ENCODE measurements at places on chromosomes 7 and 10.
A peak's percentile ranks its signal among the peaks of the same experiment; 100 is the strongest.

- DNase-seq = no peak
These were observed 75.2 kb downstream of the PRLHR start for GRCh38 chr10:118520116-118520742.

GRCh38 chr7:28228396-28228795 is 47.8 kb upstream of the JAZF1 start:
- no peak for DNase-seq

- DNase-seq = no peak
These were observed 244.2 kb downstream of the EXOC4 start for GRCh38 chr7:133497061-133497460.

DNA sequence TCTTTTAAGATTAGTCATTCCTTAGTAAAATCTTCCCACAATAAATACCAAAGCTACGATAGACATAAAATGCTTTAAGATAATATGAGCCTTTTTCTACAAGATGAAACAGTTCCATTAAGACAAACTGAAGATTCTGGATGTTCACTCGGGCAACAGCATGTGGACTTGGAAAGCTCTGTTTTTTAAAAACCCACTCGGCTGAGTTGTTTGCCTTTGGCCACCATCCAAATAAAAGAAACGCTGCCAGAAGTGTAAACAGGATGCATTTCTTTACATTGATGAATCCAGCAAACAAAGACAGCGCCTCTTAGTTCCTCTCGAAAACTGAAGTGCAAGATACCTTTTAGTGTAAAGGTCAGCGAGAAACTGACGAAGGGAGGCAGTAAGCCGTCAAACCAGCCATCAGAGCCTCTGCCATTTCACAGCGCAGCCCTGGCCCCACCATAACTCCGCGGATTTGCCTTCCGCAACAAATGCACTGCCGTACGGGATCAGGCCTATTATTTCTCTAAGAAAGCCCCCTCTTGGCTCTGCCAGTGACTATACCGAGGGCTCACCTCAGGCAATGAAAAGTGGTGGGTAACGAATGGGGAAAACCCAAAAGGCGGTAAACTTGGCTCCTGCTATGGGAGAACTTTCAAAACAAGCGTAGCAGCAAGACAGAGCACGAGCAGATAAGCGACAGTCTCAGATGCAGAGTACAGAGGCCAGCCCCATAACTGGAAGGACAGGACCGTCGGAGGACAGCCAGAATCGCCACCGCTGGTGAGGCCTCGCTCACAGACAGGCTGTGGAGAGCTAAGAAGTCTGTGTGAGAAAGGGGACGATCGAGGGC is 41.4 kb downstream of the GNA12 start:
- no peak for DNase-seq

- DNase-seq = no peak
These were observed 46.9 kb upstream of the GJD4 start for GRCh38 chr10:35558276-35558675.

- DNase-seq = no peak
These were observed 26.1 kb downstream of the WDFY4 start for GRCh38 chr10:48710647-48711275.

DNA sequence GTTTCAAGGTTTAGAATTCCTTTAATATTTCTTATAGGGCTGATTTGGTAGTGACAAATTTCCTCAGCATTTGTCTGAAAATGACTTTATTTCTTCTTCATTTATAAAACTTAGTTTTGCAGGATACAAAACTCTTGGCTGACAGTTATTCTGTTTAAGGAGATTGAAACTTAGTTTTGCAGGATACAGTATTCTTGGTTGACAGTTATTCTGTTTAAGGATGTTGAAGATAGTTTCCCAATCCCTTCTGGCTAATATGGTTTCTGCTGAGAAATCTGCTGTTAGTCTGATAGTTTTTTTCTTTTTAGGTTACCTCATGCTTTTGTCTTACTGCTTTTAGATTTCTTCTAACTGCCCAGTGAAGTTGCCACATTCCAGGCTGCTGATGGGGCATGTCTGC is 186.8 kb downstream of the ITGB1 start:
- no peak for DNase-seq

- DNase-seq = no peak
These were observed 531.3 kb upstream of the FZD8 start for GRCh38 chr10:36173364-36173763.

DNA sequence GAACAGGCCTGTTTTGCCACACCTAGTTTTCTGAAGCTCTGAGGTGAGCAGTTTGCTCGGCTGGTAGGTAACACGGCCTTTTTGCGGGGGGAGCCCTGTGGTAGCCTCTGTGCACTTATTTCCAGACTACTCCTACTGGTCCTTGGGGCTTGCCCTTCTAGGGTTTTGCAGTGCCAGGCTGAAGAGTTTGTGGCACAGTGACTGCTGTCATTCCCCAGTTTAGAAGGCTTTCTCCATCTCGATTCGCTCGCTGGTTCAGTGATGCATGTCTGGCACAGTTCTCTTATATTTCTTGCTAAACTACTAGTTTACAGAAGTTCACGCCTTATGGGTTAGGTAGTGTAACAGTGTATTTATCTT is 711 bp downstream of the KIF20B start:
- no peak for DNase-seq

- DNase-seq = no peak
These were observed 26.5 kb upstream of the RBM20 start for GRCh38 chr10:110617425-110618229.

DNA sequence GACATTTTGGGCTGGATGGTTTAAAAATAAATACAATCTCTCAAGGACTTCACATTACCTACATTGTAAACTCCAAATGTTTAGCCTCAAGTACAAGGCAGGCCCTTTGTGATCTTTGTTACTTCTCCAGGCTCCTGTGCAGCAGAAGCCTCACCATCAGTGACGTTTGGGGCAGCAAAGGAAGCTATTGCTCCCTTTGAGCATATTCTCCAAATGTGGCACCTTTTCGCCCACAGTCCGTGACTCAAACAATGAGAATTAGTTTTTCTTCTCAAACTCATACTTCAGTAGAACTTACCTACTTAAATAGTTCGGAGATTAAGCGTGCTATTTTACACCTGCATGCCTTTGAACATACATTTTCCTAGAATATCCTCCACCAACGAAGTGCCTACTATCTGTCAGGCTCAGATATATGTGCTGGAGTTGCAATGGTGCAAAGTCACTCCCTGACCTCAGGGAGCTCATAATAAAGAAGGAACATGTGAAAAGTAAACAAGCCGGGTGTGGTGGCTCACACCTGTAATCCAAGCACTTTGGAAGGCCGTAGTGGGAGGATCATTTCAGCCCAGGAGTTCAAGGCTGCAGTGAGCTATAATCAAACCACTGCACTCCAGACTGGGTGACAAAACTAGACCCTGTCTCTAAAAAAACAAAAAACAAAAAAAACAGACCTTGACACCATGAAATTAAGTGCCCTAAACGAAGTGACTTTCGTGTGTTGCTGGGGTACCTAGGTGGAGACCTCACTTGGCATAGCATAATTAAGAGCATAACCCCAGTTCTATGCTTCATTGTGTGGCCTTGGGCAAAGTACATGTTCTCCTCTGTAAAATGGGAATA is 1.2 kb upstream of the ABCF2 start:
- no peak for DNase-seq

DNA sequence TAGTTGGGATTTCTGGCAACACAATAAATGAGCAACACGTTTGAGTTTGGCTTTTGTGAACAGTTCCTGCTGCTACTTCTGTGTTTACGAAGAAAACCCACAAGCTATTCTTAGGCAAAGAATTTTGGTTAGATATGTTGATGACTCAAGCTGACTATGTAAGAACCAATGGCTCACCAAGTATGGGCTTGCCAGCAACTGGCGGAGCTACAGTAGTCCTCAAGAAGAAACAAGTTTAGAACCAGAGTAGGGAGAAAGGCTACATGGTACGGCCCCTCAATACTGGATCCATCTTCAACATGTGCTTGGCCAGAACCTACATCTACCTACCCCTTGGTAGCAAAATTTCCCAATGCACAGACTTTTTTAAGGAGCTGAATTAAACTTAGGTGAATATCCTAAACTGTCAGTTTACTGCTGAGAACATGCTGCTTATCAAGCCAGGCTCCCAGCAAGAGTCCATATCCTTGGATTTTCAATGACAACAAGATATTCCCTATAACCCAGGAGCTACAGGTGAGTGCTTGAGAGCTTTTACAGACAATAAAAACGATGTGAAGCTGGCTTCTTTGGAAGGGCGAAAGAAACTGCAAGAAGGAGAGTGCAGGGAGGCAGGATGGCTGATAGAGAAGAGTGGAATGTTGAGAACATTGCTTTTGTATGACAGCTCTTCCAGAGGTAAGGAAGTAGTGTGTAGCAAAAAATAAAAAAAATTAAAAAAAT is 74.3 kb upstream of the ASAH2 start:
- DNase-seq = peak; percentile 84

- DNase-seq = peak; percentile 29
These were observed 3.9 kb downstream of the ADD3 start for GRCh38 chr10:110011681-110012080.

GRCh38 chr7:43666938-43667337 is 62.4 kb downstream of the COA1 start:
- no peak for DNase-seq

- no peak for DNase-seq
These were observed 345.5 kb downstream of the REEP3 start for GRCh38 chr10:63866747-63867140.

DNA sequence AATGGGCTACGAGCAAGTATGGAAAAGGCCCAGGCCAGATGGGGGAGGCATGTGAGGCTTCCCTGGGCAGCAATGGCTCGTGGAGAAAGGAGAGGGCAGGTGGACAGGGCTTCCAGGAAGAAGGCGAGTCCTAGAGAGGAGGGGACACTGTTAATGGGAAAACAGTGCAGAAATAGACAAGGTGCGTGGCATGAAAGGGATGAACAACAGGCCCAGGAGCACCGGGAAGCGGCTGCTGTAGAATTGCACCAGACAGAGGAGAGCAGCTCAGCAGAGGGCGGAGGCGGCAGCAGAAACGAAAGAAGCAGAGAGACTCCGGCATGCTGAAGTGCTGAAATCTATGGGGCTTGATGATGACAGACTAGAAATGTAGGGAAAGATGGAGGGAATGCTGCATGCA is 102.1 kb downstream of the PIP4K2A start:
- DNase-seq = no peak

DNA sequence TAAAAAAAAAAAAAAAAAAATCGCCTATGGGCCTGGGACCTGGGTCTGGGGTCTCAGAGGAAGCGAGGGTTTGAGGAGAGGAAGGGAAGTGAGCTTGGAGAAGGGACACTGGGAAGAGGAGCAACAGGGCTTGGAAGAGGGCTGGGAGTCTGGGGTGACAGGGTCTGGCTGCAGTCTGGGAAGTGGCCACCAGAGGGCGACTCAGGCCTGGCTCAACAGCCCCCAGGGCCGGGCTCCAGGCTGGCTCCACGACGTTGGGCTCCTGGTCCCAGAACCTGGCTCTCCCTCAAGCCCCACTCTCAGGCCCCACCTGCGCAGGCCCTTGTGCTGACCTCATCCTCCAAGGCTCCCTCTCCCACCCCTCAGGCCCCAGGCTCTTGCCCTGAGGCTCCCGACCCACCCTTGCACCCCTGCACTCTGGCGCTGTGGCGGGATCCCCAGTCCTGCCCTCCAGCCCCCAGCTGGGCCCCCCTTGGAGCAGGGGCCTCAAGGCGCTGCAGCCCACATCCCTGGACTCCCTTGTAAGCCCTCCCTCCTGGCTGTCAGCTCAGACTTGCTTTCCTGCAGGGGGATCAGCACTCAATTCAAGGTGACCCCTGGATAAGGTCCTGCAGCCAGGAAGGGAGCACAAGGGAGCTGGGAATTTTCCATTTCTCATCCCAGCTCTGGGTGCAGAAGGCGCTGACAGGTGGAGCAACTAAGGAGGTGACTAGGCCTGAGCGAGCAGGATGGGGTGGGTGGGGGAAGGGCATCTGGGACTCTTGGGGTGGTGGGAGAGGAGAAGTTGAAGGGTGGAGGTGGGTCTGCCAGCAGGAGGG is 5.4 kb upstream of the SPACDR start:
- peak; percentile 83 for DNase-seq

- no peak for DNase-seq
These were observed 230.9 kb downstream of the CAMK1D start for GRCh38 chr10:12579954-12580858.

GRCh38 chr10:72253578-72253977 is 20.1 kb upstream of the DDIT4 start:
- DNase-seq = no peak

- no peak for DNase-seq
These were observed 98.9 kb downstream of the LRMDA start for GRCh38 chr10:75530299-75530698.

DNA sequence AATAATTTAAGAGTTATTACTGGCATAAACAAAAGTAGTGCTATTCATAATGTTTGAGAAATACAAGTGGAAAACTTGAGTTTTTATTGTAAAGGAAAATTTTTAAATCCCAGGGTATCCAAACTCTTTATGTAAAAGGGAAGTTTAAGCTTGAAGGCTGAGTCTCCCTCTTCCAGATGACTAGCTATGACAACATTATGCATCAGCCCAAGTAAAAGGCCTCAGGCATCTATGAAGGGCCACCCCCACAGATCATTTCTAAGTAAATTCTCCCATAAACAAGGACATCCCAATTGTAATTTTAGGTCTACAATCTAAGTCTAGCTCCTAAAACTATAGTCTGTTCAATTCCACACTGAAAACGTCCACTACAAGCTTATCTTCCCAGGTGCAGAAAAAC is 166.2 kb upstream of the STEAP1 start:
- no peak for DNase-seq

DNA sequence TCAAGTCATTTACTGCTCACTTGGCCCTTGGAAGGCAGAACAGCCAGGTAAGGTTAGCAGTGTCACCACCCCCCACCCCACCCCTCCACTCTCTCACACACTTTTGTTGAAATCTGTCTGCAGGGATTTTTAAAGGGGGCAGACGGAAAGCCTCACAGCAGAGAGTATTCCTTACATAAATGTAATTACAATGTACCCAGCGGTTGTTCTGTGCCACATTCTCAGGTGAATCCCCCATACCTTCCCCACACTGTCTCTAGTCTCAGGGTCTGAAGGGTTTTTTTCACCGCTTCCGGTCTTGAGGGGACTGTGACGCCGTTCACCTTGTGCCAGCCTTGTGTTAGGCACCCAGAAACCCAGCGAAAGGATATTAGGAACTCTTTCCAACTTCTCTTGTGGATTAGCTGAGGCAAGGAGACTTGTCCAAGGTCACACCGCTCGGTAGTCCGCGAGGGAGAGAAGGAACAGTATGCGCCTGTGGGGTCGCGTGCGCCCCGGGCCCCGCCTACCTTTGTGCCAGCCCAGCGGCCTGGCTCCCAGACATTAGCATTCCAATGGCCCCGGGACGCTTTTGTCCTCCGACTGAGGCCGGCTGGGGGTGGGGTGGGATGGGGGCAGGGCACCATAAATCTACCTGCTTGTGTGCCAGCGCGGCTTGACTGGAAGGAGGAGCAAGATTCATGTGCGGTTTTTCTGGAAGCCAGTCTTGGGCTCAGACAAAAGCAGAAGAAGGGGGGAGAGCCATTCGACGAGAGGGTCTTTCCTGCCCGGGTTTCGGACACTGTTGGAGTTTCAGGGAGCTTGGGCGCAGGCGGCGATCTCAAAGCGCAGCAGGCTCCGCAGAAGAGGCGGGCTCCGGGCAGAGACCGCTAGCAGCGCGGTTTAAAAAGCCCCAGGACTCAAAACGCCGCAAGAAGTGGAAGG is 4.5 kb downstream of the NEUROG3 start:
- DNase-seq = no peak

GRCh38 chr7:112427984-112428383 is 22.3 kb upstream of the IFRD1 start:
- no peak for DNase-seq

GRCh38 chr10:102316421-102316820 is 71.1 kb downstream of the GBF1 start:
- DNase-seq = no peak

All from hematopoietic multipotent progenitor cell treated with erythropoietin and hydrocortisone succinate and interleukin-3 and kit ligand, for 15 days (in vitro differentiated cells).